ENCODE measurements at places on chromosomes 3 and 15.

- DNase-seq: no peak
Measured at GRCh38 chr3:53354945-53355498, 7.7 kb upstream of the DCP1A start.

- no peak for DNase-seq
Measured at GRCh38 chr3:112074616-112075497, 11.3 kb upstream of the C3orf52 start.

- no peak for DNase-seq
Measured at GRCh38 chr15:60026555-60026954, 22.4 kb downstream of the FOXB1 start.

DNA sequence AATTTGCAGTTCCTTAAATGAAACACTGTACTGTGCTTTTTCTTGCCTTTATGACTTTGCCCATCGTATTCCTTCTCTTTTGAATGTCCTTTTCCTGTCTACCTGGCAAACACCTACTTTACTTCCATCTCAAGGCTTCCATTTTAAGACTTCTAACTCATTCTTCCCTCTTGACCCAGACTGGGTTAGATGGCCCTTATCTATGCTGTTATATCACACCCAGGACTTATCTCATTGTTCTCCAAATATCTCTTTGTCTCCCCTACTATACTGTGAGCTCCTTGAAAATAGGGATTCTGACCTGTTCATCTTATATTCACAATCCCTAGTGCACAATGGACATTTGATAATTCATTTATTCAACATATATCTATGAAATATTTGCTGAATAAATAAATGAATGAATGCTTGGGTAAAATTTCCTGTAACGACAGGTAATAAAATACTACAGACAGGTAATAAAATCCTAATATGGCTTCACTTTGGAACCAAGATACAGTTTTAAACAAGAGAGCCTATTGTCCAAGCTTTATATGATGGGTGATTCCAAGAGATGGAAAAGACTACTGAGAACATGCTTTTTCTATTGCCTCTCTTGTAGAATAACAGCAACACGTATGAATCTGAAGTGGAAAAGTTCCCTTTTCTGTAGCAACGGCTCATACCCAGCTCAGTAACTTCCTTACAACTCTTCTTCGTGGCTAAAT is 22.7 kb downstream of the EFL1 start:
- DNase-seq: no peak

GRCh38 chr3:136186344-136186743 is 9.8 kb downstream of the MSL2 start:
- no peak for DNase-seq

DNA sequence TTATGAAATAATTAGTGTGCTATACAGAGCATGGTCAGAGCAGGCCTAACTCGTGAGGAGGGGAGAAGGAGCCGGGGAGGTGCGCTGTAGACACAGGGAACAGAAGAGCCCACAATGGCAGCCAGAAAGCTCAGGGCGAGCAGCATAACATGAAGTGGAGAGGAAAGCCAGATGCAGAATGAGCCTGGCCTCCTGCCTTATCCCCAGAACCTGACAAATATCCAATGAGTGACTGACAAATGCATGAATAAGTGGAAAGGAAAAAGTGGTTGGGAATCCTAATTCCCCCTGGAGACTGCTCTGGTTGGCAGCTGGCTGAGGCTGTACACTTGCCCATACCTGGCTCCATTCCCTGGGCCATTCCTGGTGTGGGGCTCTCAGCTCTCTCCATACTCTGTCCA is 9.2 kb upstream of the MST1R start:
- no peak for DNase-seq

DNA sequence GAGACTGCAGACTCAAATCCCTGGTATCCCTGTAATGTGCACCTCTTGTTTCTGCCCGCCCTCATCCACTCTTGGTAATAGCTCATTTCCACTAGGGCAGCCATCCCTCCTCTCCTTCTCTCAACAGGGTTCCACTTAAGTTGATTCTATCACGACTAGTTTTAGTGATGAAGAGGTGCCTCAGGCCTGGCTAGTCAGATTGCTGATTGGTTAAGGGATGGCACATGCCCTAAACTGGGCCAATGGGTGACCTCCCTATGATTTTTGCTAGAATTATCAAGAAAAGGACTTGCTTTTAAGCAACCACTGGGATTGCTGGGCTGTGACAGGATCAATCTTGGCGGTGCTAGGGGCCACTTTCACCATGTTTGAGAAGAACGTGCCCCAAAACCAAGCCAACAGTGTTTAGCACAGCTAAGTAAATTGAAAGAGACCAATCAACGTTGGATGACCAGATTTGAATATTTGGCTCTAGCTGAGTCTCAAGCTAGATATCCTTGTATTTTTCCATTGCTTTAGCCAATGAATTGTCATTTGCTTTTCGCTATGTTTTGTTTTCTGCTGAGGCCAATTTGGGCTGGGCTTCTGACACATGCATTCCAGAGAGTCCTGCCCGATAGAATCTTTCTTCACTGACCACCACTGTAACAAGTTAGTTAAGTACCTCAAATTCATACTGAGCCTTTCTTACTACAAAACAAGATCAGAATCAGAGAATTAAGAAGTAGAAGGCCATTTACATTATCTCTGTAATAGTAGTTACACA is 131.0 kb downstream of the PDZRN3 start:
- DNase-seq: no peak
